Cardiac septum (tissue), 1 donor: ENCODE measurements at places on chromosomes 7 and 10. TPM values are rescaled to one million over a fixed set of nuclear protein-coding genes. Genes with fewer than 3 reads are reported as not detected.

GRCh38 chr7:1897076-1897860 is 227.2 kb downstream of the ELFN1 start:
- no peak for DNase-seq

DNA sequence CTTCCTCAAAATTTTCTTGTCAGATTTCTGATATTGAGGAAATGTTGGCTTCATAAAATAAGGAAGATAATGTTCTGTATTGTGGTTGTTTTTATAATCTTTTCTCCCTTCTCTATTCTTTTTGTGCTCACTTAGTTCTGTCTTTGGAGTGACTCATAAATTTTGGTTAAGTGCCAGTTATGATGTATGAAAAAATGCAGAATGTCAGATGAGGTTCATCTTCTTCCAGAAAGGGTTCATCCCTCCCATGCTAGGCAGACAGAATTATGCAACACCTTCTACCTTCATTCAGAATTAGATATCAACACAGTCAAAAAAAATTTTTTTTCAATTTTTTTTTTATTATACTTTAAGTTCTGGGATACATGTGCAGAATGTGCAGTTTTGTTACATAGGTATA is 36.6 kb upstream of the CYP2C19 start:
- DNase-seq, result no peak

The MMD2 gene
- not detected for total RNA-seq

DNA sequence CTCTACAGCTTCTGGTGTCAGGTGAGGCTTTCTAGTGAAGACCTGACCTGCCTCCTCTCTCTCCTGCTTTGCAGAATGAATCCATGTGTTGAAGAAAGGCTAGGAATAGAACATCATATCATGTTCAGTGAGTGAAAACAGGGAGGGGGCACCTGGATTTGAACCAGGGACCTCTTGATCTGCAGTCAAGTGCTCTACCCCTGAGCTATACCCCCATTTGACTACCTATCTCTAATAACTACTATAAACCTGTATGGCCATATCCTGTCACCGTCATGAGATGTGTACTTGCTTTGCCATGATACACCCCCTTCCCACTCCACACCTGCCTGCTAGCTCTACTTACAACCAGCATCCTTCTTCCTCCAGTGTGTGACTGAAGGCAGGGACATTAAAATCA is 91.3 kb upstream of the ZNF746 start:
- peak; percentile 33 for DNase-seq

GRCh38 chr7:112042631-112043030 is 163.6 kb downstream of the DOCK4 start:
- no peak for DNase-seq

The AZGP1 gene
- total RNA-seq, result 114 TPM
